ENCODE measurements at places on chromosomes 12 and 14.

DNA sequence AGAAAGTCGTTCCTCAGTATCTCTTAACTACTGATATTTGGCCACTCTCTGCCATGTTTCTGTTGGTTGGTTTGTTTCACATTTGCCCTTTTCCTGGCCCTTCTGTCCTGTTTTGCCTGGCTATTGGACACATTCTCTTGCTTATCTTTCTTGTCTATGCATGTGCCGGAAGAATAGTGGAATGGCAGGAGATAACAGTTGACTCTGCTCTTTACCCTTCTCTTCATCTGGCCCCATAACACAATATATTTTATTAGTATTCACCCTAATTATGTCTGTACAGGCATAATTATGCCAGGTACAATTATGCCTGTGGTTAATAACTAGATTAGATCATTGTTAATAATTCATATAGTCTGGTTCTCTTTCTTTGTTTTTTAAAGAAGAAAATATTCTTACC lies 243.5 kb upstream of the LMO3 start:
- DNase-seq, result no peak

DNA sequence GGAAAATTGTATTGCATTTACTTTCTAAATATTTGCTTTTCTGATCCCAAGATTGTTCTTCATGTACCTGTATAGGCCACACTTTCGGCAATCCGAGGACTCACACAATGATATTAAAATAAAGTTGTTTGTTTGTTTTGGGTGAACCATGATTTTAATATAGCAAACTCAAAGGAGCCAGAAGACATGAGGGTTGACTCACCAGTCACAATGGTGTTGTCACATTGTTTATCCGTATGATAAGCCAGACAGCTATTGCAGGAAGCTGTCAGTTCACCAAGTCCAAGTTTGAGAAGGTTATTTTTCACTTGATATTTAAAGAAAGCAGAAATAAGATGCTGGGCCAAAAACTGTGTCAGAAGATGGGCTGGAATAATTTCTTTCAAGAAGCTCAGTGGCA lies 67.1 kb upstream of the CPM start:
- no peak for DNase-seq

- no peak for DNase-seq
Measured at GRCh38 chr14:20631880-20632389, 9.6 kb downstream of the OR6S1 start.

DNA sequence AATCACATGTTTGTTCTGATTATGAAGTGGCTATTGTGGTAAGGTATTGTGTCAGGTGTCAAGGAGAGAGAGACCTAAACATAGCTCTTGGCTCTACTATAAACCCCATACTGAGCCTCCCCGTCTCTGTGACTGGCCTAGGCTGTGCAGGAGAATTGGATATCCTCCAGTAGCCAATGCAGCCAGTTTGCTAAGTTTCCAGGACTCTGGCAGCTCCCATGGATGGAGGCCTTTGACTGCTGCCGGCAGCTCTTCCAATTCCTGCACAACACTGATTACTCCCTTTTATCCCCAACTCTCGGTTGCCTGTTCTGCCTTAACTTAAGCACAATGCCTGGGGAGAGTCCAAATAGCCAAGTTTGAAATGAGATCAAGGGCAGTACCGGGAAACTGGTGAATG lies 59.3 kb downstream of the ABCC9 start:
- no peak for DNase-seq

DNA sequence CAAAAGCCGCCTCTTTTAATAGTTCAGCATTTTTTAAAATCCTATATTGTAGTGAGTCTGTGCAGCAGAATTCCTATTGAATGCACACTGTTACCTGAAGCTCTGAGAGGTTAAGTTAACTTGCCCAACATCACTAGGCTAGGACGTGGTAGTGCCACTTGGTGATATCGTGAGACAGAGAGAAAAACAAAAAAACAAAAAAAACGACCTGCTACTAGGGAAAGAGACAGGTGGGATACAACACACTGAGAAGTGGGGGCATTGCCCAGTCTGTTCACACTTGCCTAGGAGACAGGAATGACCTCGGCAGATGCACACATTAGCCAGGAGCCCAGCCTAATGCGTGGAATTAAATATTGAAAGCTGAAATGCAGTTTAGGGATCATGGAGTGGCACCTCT lies 129.7 kb upstream of the CCND2 start:
- DNase-seq, result no peak

All from effector memory CD4-positive, alpha-beta T cell (primary cell).